ENCODE measurements at places on chromosomes 3 and 15. TPM values are rescaled to one million over a fixed set of nuclear protein-coding genes. Genes with fewer than 3 reads are reported as not detected.

Gene TF
- 0.32 TPM for polyA plus RNA-seq

Gene CHRNA3
- not detected for polyA plus RNA-seq

Gene MESP2
- 0.21 TPM for polyA plus RNA-seq

Gene HRG
- not detected for polyA plus RNA-seq

Gene TIMP4
- polyA plus RNA-seq = 0.07 TPM

Gene PP2D1
- not detected for polyA plus RNA-seq

Gene CNTN3
- polyA plus RNA-seq = 0.08 TPM

Gene PLCH1
- polyA plus RNA-seq = 0.03 TPM

Gene SEC11A
- 165 TPM for polyA plus RNA-seq

Gene ISL2
- polyA plus RNA-seq = 0.10 TPM

Gene ST8SIA2
- 0.46 TPM for polyA plus RNA-seq

Gene SIDT1
- polyA plus RNA-seq = 0.03 TPM

Gene KBTBD13
- polyA plus RNA-seq = not detected

Gene ZBTB47
- 13.2 TPM for polyA plus RNA-seq

Gene SLC28A1
- not detected for polyA plus RNA-seq

Gene UBXN7
- polyA plus RNA-seq = 9.9 TPM

DNA sequence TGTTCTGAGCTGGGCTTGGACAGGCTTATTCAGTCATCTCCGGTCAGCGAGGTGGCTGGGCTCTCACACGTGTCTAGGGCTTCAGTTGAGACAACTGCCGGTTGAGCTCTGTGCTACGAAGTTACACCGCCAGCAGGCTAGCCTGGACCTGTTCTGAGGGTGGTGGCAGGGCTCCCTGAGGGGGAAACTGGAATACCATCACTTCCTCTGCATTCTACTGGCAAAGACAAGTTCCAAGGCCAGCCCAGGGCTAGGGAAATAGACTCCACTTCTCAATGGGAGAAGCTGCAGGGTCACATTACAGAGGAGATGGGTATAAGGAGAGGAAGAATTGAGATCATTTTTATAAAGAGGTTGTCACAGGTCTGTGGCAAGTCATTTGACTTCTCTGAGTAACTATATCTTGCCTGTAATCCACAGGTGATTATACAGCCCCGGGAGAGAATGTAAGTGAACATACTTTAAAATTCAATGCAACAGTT is 106.8 kb upstream of the IL12A start:
- peak; percentile 60 for DNase-seq

- no peak for DNase-seq
Measured at GRCh38 chr15:98121536-98121935, 161.0 kb downstream of the ARRDC4 start.

DNA sequence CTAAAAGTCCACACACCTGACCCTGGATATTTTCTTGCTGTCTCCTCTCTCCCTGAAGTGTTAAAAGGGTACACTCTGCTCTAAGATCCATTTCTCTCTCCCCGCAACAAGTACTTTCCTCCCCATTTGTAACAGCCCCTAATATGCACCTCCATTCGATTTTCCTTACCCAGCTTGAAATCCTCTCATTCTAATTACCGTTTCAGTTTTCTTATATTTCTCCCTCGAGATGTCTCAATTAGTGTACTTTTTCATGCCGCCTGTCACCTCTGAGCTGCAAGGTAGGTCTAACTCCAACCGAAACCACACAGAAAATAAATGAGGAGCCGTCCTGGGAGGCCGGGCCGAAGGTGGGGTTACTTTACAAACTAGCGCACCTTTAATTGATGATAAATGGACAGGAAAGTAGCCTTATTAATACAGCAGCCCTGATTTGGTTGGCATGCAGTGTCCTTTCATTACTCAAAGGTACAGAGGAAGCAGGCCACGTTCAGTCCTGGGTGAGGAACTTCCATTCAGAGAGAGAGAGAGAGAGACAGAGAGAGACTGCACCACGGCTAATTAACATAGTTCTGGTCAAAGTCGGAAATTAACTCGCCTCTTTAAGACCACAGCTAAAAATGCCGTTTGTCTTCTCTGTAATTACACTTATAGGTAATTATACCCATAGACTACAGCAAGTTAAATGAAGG is 319.9 kb downstream of the ARRDC4 start:
- DNase-seq = no peak

GRCh38 chr3:174397848-174398247 is 461.3 kb upstream of the NAALADL2 start:
- peak; percentile 44 for DNase-seq

DNA sequence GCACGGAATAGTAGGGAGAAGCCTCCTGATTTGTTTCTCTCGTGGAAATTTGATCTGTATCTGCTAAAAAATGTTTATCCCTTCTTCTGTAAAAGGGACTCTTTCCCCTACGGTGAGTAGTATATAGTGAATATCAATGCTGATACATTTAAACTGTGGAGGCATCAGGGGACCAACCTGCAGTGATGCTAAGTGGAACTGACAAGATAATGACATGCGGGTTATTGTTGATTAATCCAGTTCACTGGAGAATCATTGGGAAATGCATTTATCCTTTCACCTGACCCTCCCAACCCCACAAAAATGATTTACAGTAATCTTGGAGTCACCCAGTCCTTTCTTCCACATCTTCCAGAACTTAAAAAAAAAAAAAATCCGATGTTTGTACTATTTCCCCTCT is 264.8 kb downstream of the PTPRG start:
- no peak for DNase-seq

GRCh38 chr3:82461049-82461889 is 699.8 kb upstream of the GBE1 start:
- no peak for DNase-seq

DNA sequence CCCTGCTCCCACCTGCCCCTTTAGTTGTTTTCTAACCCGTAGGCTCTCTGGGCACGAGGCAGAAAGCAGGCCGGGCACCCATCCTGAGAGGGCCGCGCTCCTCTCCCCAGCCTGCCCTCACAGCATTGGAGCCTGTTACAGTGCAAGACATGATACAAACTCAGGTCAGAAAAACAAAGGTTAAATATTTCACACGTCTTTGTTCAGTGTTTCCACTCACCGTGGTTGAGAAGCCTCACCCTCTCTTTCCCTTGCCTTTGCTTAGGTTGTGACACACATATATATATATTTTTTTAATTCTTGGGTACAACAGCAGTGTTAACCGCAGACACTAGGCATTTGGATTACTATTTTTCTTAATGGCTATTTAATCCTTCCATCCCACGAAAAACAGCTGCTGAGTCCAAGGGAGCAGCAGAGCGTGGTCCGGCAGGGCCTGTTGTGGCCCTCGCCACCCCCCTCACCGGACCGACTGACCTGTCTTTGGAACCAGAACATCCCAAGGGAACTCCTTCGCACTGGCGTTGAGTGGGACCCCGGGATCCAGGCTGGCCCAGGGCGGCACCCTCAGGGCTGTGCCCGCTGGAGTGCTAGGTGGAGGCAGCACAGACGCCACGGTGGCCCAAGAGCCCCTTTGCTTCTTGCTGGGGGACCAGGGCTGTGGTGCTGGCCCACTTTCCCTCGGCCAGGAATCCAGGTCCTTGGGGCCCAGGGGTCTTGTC is 48.5 kb downstream of the PGPEP1L start:
- no peak for DNase-seq

GRCh38 chr3:105649480-105649879 is 219.3 kb downstream of the CBLB start:
- no peak for DNase-seq

DNA sequence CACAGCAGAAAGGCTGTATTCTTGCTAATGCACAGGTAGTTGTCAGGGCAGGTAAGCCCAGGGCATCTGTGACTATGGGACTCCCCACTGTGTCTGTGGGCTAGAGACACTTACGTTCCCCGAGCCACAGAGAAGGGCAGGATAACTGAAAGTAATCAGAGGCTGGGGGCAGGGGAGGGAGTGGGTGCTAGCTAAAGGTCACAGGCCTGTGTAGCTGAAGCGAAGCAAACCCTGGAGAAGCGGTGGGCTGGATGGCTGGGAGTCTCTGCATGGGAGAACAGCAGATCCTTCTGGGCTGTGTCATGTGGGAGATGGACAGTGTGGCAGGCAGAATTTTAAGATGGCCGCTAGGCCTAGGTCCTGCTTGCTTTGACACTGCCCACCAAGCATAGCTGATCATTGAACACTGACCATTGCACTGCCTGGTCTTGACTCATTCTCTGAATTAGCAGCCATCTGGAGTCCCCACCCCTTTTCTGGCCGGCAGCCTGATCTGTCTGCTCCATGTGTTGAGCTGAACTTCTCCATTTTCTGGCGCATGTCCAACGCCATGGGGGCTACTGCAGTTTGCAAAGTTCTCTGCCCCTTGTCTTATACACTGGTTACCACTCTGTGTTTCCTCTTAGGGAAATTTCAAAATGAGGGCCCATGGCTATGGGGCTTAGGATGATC is 110.0 kb downstream of the DGKG start:
- DNase-seq = no peak

DNA sequence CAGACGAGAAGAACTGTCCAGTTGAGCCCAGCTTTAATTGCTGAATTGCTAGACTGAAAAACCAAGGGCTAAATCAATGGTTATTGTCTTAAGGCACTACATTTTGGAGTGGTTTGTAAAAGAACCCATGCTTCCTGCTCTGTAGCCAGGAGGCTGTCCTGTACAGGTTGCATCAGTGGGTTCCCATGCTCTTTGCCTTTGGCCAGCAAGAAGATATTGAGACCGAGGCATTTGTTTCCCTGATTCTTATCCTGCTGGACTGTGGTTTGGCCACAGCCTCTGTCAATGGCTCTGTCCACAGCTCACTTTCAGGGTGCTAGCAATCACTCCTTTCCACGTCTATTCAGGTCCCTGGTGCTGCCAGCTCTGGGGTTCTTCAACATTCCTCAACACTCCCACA is 89.6 kb downstream of the FAM43A start:
- DNase-seq = no peak

DNA sequence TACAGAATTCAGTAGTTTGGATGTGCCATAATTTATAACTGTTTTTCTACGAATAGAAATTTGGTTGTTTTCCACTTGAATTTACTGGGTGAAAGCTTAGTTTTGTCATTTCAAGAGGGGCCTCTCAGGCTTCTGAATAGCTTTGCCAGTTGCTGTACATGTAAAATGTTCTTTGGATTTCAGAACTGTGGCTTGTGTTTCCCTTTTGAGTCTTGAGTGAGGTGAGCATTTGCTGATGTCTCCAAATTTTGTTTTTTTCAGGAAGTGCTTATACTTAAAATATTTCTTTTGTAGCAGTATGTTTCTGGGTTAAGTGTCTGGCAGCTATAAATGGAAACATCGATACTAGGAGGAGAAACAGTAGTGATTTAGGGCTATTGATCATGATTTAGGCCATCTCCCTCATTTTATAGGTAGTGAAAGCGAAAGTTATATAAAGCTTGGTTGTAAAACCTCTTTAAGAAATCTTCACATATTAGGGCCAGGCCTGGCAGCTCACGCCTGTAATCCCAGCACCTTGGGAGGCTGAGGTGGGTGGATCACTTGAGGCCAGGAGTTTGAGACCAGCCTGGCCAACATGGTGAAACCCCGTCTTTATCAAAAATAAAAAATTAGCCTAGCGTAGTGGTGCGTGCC is 9.2 kb upstream of the TRAK1 start:
- no peak for DNase-seq

- DNase-seq = no peak
Measured at GRCh38 chr3:170417090-170417489, 1.6 kb upstream of the CLDN11 start.

- DNase-seq = no peak
Measured at GRCh38 chr15:74844319-74845207, 1.6 kb upstream of the ULK3 start.

DNA sequence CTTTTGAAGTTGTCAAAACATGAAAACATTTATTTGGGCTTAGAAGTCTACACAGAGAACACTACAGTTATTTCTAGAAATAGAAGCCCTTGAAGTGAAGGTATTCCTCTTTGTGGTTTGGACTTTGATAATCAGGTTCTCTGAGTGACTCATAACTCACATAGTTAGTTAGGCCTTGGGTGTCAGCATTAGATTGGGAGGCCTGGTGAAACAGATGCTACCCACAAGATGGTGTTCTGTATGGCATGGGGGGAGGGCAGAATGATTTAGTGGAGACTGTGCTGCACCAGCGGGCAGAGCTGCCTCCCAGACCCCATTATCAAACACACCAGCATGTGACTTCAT is 108.9 kb upstream of the ETV5 start:
- no peak for DNase-seq

DNA sequence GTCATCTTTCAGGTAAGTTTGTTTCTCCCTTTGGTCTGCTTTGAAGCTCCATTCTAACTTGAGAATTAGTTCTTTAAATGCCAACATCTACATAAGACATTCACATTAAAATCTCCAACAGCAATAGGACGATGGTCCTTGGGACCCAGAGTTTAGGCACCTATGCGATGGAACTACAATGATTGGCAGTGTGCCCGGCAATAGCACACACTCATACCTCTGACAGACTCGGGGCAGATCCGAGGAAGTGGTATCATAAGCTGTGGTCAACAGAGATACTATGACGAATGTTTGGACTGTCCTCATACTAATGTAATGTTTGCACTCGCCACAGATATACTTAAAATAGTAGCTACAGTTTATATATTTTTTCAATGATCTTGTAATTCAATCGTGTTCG is 34.2 kb upstream of the NR2F2 start:
- DNase-seq = no peak

GRCh38 chr3:197040658-197041057 is 11.0 kb upstream of the MELTF start:
- DNase-seq = no peak

DNA sequence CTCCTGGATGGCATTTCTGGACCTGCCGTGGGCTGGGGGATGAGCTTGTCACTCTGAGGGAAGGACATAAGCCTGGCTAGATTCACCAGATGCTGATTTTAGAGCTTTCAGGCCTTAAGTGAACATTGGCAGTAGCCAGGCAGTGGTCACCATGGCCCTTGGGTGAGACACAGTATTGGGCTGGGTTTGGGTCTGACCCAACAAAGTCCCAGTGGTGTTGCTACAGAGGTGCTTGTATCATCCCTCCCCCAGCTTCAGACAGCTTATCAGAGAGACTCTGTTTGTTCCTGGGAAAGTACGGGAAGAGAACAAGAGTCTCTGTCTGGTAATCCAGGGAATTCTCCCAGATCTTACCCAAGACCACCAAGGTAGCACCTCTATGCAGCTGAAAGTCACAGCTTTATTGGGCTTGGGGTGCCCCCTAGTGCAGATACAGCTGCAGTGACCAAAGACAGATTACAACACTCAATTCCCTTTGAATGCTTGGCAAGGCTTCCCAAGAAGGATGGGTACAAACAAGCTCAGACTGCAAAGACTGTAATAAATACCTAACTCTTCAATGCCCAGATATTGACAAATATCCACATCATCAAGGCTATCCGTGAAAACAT is 9.8 kb upstream of the RUVBL1 start:
- DNase-seq = peak; percentile 76

DNA sequence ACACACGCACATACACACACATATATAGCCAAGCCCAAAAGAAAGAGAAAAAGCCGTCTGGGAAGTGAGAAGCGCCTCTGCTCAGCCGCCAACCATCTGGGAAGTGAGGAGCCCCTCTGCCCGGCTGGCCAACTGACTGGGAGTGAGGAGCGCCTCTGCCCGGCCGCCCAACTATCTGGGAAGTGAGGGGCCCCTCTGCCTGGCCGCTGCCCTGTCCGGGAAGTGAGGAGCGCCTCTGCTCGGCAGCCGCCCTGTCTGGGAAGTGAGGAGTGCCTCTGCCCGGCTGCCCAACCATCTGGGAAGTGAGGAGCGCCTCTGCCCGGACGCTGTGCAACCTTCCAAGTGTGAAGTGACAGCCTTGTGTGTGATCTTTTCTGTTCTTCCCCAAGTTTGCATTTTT is 49.2 kb downstream of the FHIT start:
- no peak for DNase-seq

Data from endothelial cell of umbilical vein (primary cell).